ENCODE measurements at places on chromosomes 7 and 10. TPM values are rescaled to one million over a fixed set of nuclear protein-coding genes. Genes with fewer than 3 reads are reported as not detected.

Gene FOXI2
- not detected for total RNA-seq

Gene PRLHR
- not detected for total RNA-seq

Gene PLXNA4
- 0.21 TPM for total RNA-seq

- DNase-seq, result no peak
- no peaks in the 10 kb centered on the region for H3K4me1 ChIP-seq
- peaks cover 4% of the 10 kb centered on the region for H3K36me3 ChIP-seq
- no peak overlapping the region for H3K4me3 ChIP-seq
- H3K27ac ChIP-seq, result no peak overlapping the region
Measured at GRCh38 chr7:45625067-45625466, 50.9 kb downstream of the ADCY1 start.

DNA sequence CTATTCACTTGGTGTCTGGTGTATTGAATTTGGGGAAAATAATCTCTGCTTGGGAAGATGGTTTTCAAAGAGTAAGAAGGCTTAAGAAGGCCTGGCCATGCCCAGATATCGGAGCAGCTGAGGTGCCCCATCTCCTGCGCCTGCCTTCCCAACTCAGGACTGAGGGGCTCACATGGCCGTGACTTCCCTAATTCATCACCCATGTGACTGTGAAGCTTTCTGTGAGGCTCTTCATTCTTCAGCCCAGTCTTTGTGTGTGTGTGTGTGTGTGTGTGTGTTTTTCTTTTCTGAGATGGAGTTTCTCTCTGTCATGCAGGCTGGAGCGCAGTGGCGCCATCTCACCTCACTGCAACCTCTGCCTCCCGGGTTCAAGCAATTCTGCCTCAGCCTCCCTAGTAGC, 53.2 kb downstream of the PROSER2 start:
- no peak overlapping the region for H3K27ac ChIP-seq
- peaks cover 11% of the 10 kb centered on the region for H3K27me3 ChIP-seq
- no peak overlapping the region for H3K4me3 ChIP-seq
- DNase-seq, result no peak
- H3K36me3 ChIP-seq, result no peaks in the 10 kb centered on the region

DNA sequence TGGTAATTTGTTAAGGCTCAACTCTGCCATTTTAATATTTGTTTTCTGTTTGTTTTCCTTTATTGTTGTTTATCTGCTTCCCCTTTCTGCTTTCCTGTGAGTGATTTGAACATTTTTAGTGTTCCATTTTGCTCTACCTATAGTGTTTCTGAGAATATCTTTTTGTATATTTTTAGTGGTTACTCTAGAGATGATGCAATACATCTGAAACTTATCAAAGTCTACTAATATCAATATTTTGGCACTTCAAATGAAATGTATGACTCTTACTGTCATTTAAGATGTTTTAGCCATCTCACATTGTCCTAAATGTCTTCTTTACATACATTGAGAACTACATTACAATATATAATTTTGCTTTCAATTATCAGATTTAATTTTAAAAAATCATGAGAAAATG, 98.9 kb downstream of the PLXDC2 start:
- H3K27ac ChIP-seq, result no peak overlapping the region
- H3K4me3 ChIP-seq, result no peak overlapping the region
- H3K4me1 ChIP-seq, result no peaks in the 10 kb centered on the region
- no peaks in the 10 kb centered on the region for H3K27me3 ChIP-seq
- H3K36me3 ChIP-seq, result peaks cover 6% of the 10 kb centered on the region

DNA sequence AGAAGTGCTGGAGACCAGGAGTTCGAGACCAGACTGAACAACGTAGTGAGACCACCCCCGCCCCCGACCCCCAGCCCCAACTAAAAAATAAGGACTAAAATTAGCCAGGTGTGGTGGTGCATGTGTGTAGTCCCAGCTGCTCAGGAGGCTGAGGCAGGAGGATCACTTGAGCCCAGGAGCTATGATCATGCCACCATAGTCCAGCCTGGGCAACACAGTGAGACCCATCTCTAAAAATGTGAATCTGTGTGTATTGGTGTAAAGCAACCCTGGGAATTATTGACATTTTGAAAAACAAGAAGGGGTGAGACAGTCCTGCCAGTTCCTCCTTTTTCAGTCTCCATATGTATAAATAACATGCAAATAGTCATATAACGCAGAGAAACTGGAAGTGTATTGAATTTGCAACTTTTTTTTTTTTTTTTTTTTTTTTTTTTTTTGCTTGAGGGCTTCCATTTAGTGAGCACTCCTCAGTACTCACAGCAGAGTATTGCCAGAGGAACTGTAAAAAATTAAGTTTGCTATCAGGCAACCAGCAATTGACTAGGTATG, 3.4 kb upstream of the ITGB1 start:
- peaks cover 14% of the 10 kb centered on the region for H3K4me1 ChIP-seq
- no peak overlapping the region for H3K27ac ChIP-seq
- DNase-seq, result no peak
- no peak overlapping the region for H3K4me3 ChIP-seq
- H3K27me3 ChIP-seq, result no peaks in the 10 kb centered on the region

DNA sequence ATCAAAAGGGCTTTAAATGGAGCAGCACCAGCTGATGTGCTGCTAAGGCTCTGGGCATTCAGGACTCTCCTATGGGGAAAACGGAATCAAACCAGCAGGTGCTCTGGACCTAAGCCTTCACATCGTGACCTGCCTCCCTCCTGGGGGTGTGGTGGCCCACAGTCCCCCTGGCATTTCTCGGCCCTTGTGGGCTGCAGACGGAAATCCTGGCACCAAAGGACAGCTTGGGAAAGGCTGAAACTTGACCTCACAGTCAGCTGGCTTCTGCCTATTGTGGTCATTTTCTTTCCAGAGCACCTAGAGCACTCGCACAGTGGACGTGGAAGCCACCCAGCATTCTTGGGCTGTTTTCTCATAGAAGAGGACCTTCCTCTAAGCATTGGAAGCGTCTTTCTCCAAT, 74.8 kb downstream of the TPST1 start:
- peaks cover 7% of the 10 kb centered on the region for H3K4me1 ChIP-seq
- H3K4me3 ChIP-seq, result no peak overlapping the region
- no peak for DNase-seq
- no peaks in the 10 kb centered on the region for H3K36me3 ChIP-seq
- H3K27me3 ChIP-seq, result no peaks in the 10 kb centered on the region

- no peak for DNase-seq
- H3K4me1 ChIP-seq, result no peaks in the 10 kb centered on the region
- H3K27ac ChIP-seq, result no peak overlapping the region
- no peaks in the 10 kb centered on the region for H3K36me3 ChIP-seq
Measured at GRCh38 chr10:116763440-116763839, 21.1 kb upstream of the HSPA12A start.

DNA sequence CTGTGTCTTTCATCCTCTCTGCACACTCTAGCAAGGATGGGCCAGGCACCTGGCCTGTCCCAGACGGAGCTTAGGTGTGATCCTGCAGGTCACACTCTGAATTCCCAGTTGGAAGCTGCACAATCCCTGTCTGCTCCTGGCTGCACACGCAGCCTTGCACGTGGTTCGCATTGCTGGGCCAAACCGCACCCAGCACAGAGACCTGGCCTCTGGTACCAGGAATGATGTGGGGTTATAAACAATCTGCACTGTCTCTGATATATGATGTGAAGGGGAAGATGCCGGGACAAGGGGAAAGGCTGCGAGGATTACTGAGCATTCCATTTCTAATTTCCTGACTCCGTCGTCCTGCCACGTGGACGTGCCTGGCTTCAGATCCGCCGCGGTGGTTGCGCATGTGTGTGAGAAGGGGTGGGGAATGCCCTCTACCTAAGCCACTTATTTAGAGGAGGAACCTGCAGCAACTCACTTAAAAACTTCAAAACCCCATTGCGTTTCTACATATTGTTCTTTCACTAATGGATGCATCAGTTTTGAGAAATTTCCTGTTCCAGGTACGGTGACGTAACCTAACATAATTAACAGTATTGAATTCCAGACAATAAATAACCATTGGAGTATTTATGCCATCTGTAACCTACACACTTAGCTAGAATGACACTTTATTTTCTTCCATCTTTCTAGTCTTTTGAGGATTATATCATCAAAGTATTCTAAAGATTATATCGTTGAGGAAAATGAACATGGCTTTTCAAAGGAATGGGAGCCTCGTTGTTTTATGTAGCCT, 559.7 kb upstream of the MGMT start:
- H3K4me3 ChIP-seq, result no peak overlapping the region
- H3K4me1 ChIP-seq, result no peaks in the 10 kb centered on the region
- DNase-seq, result no peak
- H3K27ac ChIP-seq, result no peak overlapping the region

GRCh38 chr10:35946556-35946955, 304.5 kb upstream of the FZD8 start:
- no peaks in the 10 kb centered on the region for H3K4me1 ChIP-seq
- H3K27ac ChIP-seq, result no peak overlapping the region

DNA sequence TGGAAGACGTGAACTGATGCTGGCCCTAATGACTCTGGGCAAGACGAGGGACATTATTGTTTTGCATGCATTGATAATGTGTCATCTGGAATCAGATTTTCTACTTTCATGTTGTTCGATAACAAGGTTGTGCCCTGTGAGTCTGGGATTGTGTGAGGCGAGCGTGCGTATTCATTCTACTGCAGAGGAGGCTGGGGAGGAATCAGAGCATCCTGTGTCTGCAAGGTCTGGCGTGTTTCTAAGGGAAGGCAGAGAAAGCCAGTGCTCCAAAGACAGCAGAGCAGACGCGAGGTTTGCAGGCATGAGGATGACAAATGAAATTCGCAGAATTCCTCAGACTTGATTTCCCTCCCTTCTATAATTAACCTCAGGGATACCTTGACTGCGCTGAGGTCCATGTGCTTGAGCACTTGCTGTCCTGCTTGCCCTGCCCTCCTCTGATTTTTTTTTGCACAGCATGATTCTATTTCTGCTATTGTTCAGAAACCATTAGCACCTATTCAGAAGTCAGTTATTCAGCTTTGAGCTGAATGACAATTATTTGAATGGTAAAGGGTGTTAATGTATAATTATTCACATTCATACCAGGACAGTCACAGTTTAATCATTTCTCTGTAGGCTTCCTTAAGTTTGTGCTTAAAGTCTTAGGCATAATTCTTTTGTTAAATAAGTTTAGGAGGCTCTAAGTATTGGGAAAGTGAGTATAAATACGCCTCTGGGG, 233.6 kb downstream of the EBF3 start:
- H3K36me3 ChIP-seq, result no peaks in the 10 kb centered on the region
- H3K4me3 ChIP-seq, result no peak overlapping the region
- H3K4me1 ChIP-seq, result peaks cover 3% of the 10 kb centered on the region
- H3K27me3 ChIP-seq, result no peaks in the 10 kb centered on the region
- H3K27ac ChIP-seq, result no peak overlapping the region
- DNase-seq, result no peak

- H3K4me1 ChIP-seq, result no peaks in the 10 kb centered on the region
- no peak for DNase-seq
- H3K27ac ChIP-seq, result no peak overlapping the region
Measured at GRCh38 chr10:112027731-112028280, 155.8 kb downstream of the GPAM start.

DNA sequence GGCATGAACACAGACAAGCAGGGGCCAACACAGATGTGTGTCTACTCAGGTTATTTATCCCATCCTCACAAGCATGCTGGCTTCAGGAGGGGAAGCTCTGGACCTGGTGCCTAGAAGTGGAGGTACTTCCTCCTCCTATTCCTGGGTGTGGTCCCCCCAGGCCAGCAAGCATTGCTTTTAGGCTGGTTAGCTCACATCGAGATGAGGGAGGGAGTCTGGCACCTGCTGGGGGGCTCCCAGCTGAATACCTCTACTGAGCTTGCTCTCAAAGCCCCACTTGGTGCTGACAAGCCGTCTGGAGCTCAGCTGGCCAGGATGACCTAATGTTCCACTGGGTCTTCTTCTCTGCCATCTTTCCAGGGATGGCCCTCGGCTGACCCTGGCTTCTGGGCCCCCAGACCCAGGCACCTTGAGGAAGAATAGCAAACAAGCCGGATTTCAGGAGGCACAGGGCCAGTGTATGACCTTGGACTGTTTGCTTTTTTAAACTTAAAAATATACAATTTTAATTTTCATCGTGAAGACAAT, 26.8 kb downstream of the FAM241B start:
- no peak overlapping the region for H3K4me3 ChIP-seq
- no peak for DNase-seq
- no peak overlapping the region for H3K27ac ChIP-seq
- H3K36me3 ChIP-seq, result no peaks in the 10 kb centered on the region
- H3K27me3 ChIP-seq, result peaks cover 19% of the 10 kb centered on the region

DNA sequence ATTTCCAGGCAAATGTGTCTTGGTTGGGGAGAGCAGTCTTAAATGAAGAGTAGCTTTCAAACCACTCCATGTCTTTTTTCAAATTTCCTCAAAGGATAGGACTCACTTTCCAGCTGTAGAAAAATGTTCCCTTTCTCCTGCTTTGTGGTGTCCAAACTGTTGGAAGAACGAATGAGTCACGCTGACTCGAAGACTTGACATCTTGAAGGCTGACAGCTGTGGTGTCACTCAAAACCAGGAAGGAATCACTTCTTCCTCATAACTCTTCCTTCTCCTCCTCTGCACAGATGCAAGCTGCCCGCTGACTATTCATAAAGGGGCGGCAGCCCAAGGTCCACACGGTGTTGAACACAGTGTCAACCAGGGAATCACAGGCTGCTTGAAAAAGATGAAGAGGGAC, 19.2 kb downstream of the PLA2G12B start:
- no peak overlapping the region for H3K4me3 ChIP-seq
- no peak overlapping the region for H3K27ac ChIP-seq
- no peaks in the 10 kb centered on the region for H3K4me1 ChIP-seq
- no peak for DNase-seq
- H3K27me3 ChIP-seq, result peaks cover 6% of the 10 kb centered on the region
- H3K36me3 ChIP-seq, result no peaks in the 10 kb centered on the region

DNA sequence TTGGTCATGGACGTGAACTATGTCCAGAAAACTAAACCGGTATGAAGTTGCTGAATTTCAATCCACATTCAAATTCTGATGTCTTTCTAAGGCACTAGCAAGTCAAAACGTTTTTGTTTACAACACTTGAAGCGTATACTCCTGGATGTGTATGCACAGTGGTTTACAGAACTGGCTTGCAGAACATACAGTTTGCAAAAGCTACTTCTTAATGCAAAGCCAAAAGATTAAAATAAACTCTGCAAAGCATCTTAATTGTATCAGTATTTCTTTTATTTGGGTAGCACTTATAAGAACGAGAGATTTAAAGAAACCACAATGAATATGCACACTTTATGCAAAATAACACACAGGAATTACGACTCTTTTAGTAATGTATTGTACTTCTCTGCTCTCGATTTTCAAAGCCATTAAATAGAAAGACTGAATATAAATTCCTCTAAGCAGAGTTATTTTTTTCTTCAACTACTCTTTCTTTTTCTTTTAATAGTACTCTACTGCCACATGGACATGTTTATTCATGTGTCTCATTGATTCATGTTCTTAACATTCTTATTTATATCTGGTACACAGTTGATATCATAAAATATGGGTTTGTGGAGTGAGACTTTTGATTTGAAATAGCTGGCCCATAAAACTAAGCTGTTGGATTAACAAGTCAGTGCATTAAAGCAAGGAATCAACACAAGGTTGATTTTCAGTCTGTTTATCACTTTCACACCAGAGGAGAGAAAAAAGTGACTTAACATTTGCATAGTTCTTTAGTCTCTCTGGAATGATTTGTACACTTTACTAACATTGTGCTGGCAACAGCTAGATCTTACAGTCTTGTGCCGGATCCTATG, 189.4 kb upstream of the STEAP4 start:
- H3K4me1 ChIP-seq, result no peaks in the 10 kb centered on the region
- DNase-seq, result no peak
- H3K27me3 ChIP-seq, result no peaks in the 10 kb centered on the region

GRCh38 chr7:108284349-108285002, 154.3 kb upstream of the LAMB4 start:
- no peaks in the 10 kb centered on the region for H3K36me3 ChIP-seq
- H3K4me3 ChIP-seq, result no peak overlapping the region
- DNase-seq, result no peak
- peaks cover 6% of the 10 kb centered on the region for H3K27me3 ChIP-seq

Data from natural killer cell treated with Interleukin-12 subunit alpha and Interleukin-12 subunit beta and Interleukin-15 and Interleukin-18, amount 100 ng/mL, for 72 hours (primary cell).